IPS-NIHi11 (cell line): ENCODE measurements at places on chromosomes 3 and 15.

GRCh38 chr15:50544368-50544767, 2.1 kb downstream of the USP50 start:
- DNase-seq = peak; percentile 10

DNA sequence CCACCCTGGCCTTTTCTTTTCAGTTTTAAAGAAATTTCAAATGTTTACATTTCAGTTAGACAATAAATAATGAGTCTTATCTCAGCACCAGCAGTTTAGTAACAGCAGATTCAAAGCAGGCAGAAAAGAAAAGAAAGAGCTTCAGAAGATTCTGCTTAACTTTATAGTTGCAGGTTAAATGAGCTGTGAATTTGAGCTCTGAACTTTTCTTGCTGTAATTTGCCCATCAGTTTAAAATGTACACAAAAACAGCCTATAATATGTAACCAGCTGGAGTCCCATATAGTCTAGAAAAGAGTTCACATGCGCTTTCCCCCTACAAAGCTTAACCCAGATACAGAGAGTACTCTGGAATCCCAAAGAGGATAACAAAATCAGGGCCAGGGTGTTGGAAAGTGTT, 59.7 kb upstream of the SIAH2 start:
- DNase-seq = no peak

GRCh38 chr15:80152896-80153876, at the start of gene FAH:
Gene FAH (plus strand): TSS chr15:80152999. CDS start chr15:80153055, 56 bp downstream.
- peak; percentile 49 for DNase-seq

- no peak for DNase-seq
Observed at GRCh38 chr3:13706886-13707285, 158.0 kb downstream of the FBLN2 start.

DNA sequence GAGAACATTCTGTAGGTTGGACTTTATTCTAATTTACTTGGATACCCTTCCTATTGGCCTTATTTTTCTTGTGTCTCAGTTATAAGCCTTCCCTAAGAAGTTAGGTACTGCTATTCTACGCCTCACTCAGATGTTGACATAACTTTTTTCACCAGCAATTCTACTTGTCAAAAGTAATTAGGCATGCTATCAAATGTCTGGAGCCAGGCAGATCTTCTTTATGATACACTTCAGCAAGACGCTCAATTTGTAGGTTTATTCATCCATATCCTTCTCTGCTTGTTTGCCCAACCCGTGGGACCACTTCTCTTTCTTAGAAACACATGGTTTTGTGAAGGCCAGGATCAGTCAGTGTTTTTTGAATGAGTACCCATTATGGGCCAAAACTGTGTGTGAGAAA, 36.2 kb upstream of the COL8A1 start:
- DNase-seq = no peak

- DNase-seq = no peak
Observed at GRCh38 chr3:52023860-52024764, 28.4 kb upstream of the RPL29 start.

DNA sequence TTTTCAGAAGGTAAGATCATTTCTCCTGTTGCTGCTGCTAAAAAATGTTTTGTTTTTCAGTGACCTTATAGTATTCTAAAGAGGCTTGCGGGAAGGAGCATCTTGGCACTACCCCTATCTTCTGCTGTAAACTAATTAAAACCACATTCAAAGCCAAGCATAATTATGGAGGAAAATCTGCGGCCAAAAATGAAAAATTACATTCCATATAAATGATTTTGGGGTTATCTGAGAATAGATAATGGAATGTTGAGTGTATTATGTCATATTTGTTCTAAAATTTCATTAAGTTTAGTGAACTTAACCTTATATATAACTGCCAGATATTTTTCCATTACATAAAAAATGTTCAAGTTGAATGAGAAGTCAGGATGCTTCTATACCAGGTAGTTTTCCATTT, 170.4 kb upstream of the TMC3 start:
- no peak for DNase-seq

DNA sequence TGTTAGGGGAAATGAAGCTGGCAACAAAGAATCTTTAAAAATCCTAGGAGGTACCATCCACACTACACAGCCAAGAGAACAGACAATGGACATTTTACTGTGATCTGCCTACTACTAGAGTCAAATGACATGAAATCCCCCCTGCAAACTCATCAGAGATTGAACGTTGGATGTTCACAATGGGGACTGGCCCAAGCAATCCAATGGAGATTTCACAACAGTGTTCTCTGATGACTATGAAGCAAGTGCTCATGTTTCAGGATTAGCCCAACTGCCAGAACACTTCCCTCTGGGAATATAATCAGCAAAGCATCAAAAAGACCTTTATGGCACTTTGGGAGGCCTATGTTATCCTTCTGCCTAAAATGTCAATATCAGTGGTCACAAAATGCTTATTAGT, 97.8 kb downstream of the IGSF11 start:
- DNase-seq = no peak

- DNase-seq = no peak
Observed at GRCh38 chr3:139113231-139113992, 68.7 kb upstream of the PRR23C start.

- peak; percentile 26 for DNase-seq
Observed at GRCh38 chr15:20272422-20273184, 269.0 kb downstream of the GOLGA6L6 start.

DNA sequence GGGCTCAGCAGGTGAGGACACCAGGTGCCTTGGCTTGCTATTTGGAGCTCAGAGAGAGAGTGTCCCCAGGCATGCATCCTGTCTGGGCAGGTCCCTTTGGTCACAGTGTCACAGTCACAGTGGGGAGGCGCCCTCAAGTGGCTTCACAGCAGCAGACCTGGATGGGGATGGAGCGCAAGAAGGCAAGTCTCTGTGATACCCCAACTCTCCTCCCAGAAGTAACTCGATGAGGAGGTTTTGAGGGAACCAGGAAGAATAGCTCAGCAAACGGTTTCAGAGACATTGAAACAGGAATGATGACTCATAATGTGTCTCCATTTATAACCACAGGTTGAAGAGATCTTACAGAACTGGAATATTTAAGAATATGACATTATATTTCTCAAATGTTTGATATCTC, 66.5 kb upstream of the SH3GL3 start:
- DNase-seq = peak; percentile 32

DNA sequence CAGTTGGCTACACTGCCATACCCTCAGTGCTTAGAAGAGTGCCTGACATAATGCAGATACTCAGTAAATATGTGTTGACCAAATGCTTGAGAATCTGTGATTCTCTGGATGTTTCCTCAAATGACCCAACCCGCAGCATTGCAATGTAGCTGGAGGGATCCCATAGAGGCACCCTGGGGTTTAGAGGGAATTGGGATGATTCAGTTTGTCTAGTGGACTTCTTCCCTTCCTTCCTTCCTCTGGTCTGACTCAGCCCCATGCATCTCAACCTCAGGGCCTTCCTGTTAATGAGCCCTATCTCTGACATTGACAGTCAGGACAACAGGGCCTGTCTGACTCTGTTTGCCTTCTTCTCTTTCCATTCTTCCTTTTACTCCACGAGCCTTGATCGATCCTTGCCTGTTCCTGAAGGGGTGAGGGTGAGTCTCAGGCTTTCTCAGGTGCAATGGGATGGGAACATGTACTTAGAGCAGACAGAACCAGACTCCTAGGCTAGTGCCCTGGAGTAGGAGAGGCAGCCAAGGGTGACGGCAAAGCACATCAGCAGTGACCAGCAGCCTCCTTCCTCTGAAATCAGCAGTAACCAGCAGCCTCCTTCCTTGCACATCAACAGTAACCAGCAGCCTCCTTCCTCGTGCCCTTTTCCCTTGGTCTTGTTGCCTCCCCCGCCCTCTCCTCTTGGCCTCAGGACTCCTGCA, 78.2 kb downstream of the DGKG start:
- no peak for DNase-seq

DNA sequence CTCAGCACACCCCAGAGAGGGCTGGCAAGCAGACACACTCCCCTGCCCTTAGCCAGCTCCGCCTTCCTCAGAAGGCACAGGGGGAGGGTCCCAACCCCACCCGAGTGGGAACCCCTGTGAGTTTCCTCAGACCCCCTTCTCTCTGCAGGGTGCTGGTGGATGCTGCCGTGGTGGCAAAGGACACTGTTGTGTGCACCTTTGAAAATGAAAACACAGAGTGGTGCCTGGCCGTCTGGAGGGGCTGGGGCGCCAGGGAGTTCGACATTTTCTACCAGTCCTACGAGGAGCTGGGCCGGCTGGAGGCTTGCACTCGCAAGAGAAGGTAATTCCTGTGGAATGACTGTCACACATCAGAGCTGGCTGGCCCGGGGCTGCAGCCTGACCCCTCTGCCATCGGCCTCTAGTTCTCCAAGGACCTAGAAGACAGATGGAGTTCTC, 149.4 kb downstream of the LRRK1 start:
- DNase-seq = no peak

GRCh38 chr3:11306817-11307589, 34.8 kb downstream of the ATG7 start:
- no peak for DNase-seq
